CD4-positive, alpha-beta memory T cell (primary cell): ENCODE measurements at places on chromosomes 11 and 22. TPM values are rescaled to one million over a fixed set of nuclear protein-coding genes. Genes with fewer than 3 reads are reported as not detected.

GRCh38 chr11:118226296-118226695, 1.5 kb upstream of the JAML start:
- no peak for DNase-seq

The VPS37C gene
- 7.9 TPM for total RNA-seq

GRCh38 chr11:66854729-66855211, 2.1 kb upstream of the LRFN4 start:
- no peak for DNase-seq

The SMIM35 gene
- total RNA-seq, result 0.55 TPM

The CASP1 gene
- total RNA-seq, result 96.8 TPM

- DNase-seq, result no peak
Measured at GRCh38 chr11:19442554-19442910, 201.8 kb upstream of the E2F8 start.

The SYTL2 gene
- total RNA-seq, result 35.7 TPM

The GUCY1A2 gene
- 0.12 TPM for total RNA-seq

GRCh38 chr22:50299785-50300619, 7.4 kb downstream of the PLXNB2 start:
- DNase-seq, result no peak

The OR2D2 gene
- total RNA-seq, result not detected

The DBX1 gene
- total RNA-seq, result not detected

The DEFB131B gene
- total RNA-seq, result not detected

The MLC1 gene
- not detected for total RNA-seq

DNA sequence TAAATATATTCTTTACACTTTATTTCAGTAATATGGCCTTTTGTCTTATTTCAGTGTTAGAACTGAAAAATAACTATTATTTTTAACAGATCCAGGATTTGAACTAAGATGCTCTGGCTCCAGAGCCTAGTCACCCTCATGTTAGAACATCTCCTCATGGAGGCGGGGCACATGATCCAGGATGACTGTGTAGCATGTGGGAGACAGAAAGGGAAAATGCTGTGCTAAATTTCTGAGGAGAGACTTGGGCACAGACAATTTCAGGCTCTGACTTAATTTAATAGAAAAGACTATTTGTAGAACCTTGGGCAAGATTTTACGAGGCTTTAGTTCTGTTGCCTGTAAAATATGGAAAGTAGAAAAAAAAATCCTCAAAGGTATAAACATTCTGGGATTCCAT, 24.1 kb downstream of the CTSC start:
- DNase-seq, result no peak

DNA sequence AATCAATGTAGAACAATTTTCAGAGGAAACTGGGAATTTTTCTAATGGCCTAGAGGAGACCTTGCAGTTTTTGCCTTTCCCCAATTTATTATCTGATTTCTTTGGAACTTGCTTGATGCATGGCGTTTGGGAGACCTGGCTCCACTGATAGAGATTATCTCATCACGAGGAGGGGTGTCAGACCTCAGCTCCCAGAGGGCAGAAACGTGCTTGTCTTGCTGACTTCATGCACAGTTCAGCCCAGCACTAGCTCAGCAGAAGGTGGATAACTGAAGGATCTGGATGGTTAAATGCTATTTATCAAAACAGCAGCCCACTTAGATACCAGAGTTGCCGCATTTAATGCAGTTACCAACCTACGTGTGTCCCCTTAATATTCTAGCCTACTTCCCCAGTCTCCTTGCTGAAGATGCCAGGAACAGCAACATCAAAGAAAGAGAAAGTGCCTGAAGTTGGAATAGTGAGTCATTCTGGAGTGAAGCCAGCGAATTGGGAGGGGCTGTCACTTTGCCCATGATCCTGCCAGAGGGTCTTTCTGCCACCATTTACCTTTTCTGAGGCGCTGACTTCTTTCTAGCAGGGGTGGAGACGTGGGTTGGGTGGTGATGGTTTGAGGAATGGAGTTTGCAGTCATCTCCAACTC, 133.5 kb upstream of the CADM1 start:
- no peak for DNase-seq

DNA sequence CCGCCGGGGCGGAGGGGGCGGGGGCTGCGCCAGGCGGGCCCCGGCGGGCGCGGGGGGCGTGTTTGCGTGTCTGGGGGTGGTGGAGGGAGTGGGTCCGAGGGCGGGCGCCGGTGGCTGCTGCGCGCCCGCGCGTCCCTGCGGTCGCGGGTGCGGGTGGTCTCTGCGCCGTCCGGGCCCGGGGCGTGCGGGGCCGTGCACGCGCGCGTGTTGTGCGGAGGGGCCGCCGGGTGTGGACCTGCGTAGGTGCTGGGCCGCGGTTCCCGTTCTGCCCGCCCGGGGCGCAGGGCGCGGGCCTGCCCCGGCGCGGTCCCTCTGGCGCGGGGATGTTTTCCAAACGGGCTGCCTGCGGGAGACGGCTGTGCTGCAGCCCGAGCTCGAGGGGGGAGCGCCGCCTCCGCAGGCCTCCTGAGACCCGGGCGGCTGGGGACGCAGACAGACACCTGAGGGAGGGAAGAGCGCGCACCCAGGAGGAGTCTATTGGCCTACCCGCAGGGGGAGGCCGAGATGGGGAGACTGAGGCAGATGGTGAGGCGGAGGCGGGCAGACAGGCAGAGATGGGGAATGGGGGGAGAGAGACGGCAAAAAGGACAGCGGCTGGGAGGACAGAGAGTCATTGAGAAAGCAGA, 442 bp downstream of the PELI3 start:
- DNase-seq, result peak; percentile 50

- no peak for DNase-seq
Measured at GRCh38 chr22:40919446-40919845, 31.7 kb upstream of the RBX1 start.

The IL10RA gene
- total RNA-seq, result 406 TPM

DNA sequence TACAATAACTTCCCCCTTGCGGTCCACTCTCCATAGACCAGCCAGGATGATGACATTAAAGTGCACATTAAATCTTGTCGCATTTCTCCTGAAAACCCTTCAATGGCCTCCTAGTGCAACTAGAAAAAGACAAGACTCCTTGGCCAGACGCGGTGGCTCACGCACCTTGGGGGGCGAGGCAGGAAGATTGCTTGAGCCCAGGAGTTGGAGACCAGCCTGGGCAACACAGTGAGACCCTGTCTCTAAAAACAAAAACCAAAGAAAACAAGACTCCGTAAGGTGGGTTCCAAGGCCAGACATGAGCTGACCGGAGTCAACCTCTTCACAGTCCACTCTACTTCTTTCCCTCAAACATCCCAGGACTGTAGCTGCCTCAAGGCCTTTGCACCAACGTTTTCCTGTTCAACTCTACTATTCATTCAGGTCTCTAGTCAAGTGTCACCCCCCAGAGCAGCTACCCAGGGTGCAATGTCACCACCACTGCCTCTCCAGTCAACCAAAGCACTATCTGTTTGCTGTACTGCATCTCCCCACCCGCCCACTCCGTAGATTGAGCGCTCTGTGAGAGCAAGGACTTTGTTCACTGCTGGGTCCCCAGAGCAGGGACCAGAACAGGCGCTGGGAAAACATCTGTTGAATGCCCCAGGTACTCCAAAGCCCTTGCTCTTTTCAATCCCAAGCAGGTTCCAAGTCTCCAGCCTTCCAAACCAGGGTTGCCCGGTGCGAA, 739 bp downstream of the ZMAT5 start:
- DNase-seq, result peak; percentile 1

The C22orf31 gene
- total RNA-seq, result not detected

DNA sequence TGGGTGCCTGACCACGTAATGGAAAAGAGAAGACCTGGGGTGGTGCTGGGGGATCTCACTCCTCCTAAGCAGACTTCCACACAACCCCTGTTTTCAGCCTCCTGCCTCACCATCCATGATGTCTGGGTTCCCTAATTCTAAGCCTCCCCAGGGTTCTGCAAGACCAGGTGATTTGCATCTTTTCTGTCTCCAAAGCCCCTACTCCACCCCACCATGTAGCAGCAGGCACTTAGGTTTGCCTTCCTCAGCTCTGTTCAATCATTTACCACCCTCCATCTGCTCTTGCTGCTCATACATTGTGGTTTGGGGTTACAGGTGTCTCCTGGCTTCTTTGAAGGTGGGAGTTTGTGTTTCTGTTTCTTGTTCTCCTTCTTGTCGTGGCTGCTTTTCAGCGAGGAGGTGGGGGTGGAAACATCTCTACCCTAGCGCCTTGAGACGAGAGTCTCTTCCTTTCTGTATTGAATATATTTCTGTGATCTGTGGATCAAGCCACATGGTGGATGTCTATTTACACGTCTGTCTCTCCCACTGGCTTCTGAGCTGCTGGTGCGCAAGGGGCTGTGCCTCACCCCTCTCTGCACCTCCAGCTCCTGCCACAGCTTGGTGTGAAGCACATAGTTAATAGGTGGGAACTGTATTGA, 6.6 kb upstream of the SSTR3 start:
- DNase-seq, result peak; percentile 91

DNA sequence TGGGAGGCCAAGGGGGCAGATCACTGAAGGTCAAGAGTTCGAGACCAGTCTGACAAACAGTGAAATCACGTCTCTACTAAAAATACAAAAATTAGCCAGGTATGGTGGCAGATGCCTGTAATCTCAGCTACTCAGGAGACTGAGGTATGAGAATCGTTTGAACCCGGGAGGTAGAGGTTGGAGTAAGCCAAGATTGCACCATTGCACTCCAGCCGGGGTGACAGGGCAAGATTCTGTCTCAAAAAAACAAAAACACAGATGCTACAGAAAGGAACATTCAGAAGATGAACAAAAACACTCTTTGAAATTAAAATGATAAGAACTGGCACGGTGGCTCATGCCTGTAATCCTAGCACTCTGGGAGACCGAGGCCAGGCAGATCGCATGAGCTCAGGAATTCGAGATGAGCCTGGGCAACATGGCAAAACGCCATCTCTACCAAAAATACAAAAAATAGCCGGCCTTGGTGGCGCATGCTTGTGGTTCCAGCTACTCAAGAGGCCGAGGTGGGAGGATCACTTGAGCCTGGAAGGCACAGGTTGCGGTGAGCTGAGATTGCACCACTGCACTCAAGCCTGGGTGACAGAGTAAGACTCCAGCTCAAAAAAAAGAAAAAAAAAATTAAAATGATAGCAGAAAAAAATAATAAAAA, 8.5 kb downstream of the RAB6A start:
- DNase-seq, result no peak

The KCNQ1OT1 gene
- 0.36 TPM for total RNA-seq

DNA sequence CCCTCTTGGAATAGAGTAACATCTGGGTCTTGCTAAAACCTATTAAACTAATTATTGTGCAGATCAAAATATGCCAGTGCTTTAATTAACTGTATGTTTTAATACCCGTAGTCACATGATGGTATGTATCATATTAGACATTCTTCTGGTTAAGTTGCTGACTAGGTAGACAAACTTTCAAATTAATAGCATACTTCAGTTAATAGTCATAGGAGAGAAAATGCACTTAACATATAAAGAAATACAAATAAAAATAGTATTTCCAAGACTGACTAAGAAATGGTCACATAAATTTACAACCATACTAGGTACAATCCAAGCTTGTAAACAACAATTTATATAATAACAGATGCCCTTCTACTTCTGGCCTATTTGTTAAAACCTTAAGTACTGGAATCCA, 7.6 kb upstream of the EXPH5 start:
- DNase-seq, result no peak

GRCh38 chr22:19760951-19761724, 560 bp downstream of the TBX1 start:
- DNase-seq, result no peak

DNA sequence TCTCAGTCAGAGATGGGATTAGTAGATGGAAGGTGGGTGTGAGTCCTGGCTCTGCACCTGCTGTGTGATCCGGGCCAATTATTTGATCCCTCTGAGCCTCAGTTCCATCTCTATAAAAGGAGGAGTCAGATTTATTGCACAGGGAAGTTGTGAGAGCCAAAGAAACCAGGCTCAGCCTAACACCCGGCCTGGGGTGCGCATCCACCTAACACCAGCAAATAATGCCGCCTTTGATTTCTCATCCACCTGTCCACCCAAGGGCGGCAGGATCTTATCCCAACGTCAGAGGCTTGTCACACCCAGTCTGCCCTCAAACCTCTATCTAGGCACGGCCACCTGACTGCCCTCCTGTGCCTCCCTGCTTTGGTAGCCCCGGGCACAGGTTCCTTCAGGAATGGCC, 2.4 kb downstream of the CRYBB2 start:
- DNase-seq, result no peak

GRCh38 chr11:117501237-117501898, 173.7 kb downstream of the CEP164 start:
- no peak for DNase-seq

DNA sequence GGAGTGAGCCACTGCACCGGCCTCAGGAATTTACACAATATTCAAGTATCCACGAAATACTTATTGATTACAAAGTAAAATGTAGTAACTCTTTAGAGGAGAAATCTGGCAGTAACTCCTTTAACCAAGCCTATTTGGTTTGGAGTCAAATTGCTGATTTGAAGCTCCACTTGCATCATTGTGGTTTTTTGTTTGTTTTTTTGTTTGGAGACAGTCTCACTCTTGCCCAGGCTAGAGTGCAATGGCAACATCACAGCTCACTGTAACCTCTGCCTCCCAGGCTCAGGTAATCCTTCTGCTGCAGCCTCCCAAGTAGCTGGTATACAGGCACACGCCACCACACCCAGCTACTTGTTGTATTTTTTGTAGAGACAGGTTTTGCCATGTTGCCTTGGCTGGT, 6.4 kb upstream of the QSER1 start:
- DNase-seq, result no peak

DNA sequence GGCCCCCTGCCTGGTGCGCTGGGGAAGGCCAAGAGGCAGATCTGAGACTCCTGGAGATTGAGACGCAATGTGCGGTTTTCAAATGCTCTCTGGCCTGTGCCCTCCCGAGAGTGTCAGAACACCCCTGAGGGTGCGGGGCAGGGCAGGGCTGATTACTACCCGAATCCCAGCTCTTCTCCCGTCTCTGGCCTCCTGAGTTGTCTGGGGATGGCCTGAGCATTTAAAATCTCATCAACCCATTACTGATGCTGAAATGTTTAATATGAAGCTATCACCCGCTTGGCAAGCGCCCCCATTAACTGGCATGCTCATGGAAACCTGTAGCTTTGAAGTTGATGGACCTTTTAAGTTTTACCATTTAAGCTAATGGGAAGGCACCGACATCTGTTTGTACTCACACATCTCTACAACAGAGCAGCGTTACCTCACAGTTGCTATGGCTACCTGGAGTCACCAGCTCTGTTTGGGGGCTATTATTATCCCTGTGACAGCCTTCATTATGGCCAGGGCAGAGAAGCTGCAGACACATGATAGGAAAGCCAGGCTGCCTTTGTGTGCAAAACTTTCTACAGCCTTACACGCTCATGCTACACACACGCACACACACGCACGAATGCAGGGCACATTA, 3.6 kb upstream of the MB start:
- DNase-seq, result no peak

GRCh38 chr11:19711911-19712280, 741 bp upstream of the NAV2 start:
- DNase-seq, result no peak

GRCh38 chr11:12160680-12161079, 50.3 kb downstream of the MICAL2 start:
- no peak for DNase-seq

DNA sequence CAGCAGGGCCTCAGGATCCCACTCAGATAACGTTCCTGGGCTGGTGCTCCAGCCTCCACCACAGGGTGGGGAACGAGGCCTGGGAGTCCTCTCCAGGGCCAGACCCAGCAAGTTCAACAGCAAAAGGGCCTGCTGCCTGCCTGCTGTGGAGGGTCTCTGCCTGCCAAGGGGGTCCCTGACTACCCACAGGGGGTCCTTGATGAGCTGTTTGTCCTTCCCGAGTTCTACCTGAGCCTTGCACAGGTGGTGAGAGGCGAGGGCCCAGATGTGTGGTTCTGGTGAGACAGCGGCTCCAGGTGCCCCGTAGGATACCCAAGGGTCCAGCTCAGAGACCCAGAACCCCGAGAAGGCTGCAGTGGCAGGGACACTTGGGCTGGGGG, 4.4 kb downstream of the DUSP8 start:
- no peak for DNase-seq

- DNase-seq, result no peak
Measured at GRCh38 chr11:101705972-101706371, 122.2 kb upstream of the TRPC6 start.
